ENCODE measurements at places on chromosomes 2 and 18.
A peak's percentile ranks its signal among the peaks of the same experiment; 100 is the strongest.

DNA sequence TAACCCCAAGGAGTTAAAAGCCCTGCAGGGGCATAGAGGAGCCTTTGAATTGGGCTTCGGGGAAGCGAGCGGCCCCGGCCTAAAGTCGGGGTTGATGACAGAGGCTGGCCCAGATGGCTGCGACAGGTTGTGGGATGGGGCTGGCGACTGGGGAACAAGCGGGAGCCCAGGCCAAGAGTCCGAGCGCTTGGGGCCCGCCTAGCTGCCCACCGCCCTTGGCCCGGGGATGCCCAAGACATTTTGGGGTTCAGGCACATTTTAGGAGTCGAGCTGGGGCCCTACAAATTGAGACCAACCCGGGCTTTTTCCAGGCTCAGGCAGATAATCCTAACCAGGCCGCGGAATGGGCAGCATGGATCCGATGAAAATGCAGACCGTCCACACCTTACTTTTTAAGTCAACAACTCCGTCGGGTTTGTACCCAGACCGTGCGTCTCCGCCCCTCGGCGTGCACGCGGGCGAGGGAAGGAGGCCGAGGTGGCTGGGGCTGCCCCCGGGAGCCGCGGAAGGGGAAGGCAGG, 507 bp downstream of the RTKN start:
- DNase-seq, result no peak

DNA sequence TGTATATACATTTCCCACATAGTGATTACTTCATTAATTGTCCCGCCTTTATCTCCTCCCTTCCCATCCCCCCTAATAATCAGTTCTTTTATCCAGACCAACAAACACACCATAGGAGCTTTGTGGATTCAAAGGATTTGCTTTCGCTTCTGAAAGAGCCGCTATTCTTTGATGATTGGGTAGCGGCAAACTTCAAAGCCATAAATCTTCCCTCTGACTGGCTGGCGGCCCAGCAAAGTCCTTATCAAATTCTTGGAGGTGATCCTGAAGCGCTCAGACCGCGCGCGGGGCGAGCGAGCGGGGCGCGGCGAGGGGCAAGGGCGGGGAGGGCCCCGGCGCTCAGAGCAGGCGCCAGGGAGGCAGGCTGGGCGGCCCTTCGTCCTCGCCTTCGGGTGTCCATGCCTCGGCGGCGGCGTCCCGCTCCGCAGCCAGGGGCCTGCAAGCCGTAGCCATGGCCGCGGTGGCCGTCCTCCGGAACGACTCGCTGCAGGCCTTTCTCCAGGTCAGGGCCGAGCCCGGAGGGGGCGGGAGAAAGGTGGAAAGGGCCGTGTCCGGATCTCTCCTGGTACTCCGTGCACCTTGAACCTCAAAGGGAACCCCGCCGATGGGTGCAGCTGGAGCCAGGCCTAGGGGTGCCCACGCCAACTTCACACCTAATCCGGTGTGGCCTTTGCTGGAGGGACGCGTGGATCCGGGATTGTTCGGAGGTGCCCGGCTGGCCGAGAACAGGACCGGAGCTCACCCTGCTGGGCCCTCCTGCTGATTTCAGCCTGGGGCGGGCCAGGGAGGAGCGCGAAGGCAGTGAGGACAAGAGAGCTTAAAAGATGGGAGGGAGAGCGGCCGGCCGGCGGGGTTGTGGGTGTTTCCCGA, at the start of gene SP5:
Gene SP5, plus strand, starts transcription at position 276 of the 870 bp plus-strand sequence. Its CDS starts 176 bp downstream, at position 452.
- DNase-seq, result peak; percentile 67

- DNase-seq, result no peak
Observed at GRCh38 chr2:237722616-237723015, 76.0 kb upstream of the RBM44 start.

- DNase-seq, result no peak
Observed at GRCh38 chr18:43506935-43507334, 229.6 kb upstream of the SYT4 start.

DNA sequence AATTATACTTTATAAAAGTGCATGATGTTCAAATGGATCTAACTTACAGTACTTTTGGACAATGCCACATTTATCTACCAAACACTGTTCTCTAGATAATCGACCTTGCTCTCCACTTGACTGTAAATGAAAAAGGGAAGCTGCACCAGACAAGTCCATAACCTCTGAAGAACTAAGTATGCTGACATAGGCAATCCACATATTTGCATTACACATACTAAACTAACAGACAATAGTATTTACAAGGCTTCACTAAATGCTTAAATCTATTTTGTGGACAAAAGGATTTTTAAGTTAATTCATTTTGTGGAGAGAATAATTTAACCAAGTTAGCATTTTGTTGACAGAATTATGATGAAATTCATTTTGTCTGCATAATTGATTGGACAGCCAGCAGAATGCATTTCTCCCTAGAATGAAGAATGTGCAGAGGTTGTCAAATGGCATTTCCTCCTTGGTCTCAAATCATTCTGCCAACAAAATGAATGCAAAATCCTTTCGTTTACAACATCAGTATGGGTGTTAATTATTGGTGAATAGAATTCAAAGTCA, 520.9 kb downstream of the CPS1 start:
- DNase-seq, result peak; percentile 27

DNA sequence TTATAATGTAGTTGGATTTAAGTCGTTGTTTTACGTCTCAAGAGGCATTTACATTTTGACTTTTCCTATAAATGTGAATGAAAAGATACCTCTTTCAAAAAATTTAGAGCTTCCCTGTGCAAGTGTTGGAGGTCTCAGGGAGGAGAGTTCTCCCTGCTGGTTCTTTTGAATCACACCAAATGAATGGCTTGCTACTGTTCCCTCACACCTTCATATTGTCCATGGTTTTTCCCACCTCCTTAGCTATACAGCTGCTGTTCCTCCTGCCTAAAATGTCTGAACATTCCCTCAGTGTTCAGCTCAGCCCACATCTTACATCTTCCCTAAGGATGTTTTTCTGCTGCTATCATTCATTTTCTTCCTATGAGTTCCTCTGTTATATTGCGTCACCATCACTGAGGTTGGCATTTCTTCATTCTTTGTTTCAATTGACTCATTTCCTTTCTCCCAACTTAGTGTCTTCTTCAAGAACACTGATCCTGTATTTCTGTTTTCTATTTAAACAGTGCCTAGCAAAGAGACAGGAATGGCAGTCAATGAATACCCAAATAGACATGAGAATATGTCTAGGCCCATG, 46.0 kb downstream of the COX7A2L start:
- DNase-seq, result no peak

GRCh38 chr18:51121597-51121857, 76.0 kb downstream of the MEX3C start:
- no peak for DNase-seq

DNA sequence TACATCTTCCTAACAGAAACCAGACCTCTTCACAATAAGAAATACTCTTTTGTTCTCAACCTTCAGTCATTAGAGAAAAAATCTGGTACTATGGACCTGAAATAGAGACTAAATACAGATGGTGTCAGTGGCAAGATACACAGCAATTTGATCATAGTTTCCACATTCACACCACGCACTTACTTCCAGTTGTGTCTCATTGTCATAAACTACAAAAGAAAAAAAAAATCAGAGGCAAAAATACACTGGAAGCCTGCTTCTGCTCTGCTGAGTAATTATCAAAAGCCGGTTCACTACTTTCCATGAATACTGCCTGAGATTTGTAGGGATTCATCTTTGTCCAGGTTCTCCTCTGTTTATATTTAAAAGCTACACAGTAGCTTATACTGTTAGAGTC, 182.6 kb downstream of the PID1 start:
- DNase-seq, result no peak

DNA sequence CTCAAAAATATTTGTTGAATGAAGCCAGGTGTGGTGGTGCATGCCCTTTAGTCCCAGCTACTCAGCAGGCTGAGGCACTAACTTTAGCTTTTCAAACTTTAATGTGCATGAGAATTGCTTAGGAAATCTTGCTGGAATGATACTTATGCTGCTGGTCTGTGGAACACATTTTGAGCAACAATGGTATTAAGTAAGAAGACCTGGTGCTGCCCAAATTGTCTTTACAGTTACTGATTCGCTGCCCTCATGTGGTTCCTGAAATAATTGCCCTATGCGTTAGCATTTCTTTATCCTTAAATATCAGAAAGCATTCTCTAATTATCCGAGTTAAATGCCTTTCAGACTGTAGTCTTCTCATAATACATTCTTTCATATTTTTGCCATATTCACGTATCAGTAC, 76.0 kb upstream of the SESTD1 start:
- DNase-seq, result no peak

GRCh38 chr2:200787351-200788120, 24.2 kb upstream of the BZW1 start:
- peak; percentile 58 for DNase-seq

- DNase-seq, result no peak
Observed at GRCh38 chr18:77177009-77177408, 44.4 kb upstream of the MBP start.

DNA sequence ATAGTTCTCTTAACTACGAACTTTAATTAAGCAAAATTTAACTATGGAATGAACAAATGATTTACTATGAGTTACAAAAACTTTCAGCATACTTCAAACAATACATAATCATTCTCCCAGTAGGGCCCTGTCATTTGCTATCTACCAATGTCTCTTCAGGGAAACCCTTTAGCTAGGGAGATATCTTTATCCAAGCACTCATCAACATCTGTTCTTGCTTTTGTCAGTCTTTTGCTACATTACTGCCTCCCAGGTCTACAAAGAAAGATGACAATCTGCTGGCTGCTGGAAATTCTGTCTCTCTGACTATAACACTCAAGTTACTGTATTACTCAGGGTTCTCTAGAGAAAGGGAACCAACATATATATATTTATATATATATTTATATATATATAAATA, 1626.3 kb upstream of the CELF4 start:
- no peak for DNase-seq
